ENCODE measurements at places on chromosomes 13 and 19.
A peak's percentile ranks its signal among the peaks of the same experiment; 100 is the strongest.

DNA sequence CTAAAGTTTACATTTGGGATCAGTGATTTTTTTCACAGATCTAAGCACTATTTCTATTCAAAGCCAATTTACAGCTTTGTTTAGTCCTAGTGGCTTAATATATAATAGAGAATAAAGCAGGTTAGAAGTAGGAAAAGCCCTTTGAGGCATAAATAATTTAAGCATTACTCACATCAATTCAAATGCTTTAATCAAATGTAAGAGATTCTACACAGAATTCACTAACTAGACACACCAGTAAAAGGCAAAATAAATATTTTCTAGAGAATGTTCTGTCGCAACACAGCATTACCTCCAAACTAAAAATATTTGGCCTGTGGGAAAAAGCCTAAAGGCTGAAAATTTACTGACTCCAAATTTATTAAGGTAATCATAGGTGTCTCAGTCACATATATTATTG is 31.3 kb downstream of the KCTD12 start:
- DNase-seq: no peak

- DNase-seq: no peak
Observed at GRCh38 chr19:15144046-15144646, 36.9 kb downstream of the SYDE1 start.

DNA sequence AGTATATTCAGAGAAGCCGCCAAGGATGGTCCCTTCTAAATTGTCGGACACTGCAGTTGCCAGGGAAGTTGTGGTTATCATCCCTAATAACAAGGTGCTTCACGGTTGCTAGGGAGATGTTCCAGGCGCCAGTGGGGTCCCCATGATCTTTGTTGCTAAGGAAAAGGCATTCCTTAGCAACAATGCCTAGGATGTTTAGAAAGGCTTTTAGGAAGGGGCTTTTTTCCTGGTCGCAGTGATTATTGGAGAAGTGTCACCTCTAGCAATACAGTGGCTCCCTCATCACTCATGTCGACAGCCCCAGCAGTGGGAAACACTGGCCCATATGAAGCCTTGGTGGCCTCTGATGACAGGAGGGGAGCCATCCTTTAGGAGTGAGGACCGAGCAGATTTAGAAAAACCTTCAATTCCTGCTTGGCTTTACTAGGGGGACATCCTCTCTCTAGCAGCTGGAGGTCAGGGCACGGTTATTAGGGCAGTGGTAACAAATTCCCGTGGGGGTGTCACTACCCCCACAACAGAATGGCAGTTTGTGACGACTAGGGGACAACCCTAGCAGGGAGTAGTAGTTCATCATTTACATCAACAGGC is 6.4 kb upstream of the TMC4 start:
- no peak for DNase-seq

GRCh38 chr13:107076801-107077200 is 508.9 kb upstream of the ARGLU1 start:
- no peak for DNase-seq

DNA sequence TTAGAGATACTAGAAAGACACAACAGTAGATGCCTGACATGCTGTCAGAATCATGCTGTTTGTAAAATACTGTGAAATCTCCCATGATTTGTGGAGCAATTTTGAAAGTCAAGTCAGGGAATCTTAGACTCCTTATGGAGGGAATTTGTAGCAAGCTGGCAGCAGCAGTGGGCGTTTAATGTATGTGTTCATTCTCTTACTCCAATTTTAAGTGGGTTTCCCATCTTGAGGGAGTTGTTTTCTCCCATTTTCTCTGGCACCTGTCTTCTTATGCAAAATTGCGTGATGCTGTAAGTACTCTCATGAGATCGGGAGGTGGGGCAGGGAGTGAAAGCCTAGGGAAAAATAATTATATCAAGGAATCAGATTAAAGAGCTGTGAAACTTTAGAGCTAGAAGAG is 16.0 kb upstream of the GTF2F2 start:
- no peak for DNase-seq

GRCh38 chr19:38228005-38228377 is 4.0 kb upstream of the DPF1 start:
- DNase-seq: no peak

DNA sequence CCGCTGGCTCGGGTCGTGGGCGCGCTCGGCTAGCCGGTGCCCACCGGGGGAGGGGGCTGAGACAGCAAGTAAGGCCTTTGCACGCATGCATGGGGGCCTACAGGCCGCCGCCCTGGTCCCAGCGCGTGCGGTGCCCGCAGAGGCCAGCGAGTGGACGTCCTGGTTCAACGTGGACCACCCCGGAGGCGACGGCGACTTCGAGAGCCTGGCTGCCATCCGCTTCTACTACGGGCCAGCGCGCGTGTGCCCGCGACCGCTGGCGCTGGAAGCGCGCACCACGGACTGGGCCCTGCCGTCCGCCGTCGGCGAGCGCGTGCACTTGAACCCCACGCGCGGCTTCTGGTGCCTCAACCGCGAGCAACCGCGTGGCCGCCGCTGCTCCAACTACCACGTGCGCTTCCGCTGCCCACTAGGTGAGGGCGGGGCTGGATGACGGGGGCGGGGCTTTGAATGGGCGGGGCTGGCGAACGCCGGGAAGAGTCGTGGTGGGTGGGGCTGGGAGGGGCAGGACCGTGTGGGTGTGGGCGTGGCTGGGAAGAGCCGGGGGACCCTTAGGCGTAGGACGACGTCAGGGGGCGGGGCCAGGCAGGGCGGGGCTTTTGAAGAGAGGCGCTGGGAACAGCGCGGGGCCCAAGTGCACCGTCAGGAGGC is 2.1 kb downstream of the CILP2 start:
- peak; percentile 84 for DNase-seq

DNA sequence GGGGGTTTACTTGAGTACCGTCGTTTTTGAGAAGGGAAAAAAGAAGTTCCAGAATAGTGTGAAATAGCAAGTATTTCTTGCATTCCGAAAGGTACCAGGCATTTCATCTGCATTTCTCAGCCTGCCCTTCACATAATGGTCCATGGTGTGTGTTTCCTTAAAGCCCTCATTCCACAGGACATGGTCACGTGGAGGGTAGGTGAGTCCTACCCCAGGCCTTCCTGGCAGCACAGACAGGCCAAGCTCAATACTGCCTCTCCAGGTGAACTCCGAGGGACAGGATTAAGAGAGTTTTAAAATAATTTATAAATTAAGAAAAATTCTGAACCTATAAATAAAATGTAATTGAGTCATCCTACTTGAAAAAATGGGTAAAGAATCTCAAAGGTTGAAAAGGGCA is 64.7 kb downstream of the TNFRSF19 start:
- DNase-seq: no peak

DNA sequence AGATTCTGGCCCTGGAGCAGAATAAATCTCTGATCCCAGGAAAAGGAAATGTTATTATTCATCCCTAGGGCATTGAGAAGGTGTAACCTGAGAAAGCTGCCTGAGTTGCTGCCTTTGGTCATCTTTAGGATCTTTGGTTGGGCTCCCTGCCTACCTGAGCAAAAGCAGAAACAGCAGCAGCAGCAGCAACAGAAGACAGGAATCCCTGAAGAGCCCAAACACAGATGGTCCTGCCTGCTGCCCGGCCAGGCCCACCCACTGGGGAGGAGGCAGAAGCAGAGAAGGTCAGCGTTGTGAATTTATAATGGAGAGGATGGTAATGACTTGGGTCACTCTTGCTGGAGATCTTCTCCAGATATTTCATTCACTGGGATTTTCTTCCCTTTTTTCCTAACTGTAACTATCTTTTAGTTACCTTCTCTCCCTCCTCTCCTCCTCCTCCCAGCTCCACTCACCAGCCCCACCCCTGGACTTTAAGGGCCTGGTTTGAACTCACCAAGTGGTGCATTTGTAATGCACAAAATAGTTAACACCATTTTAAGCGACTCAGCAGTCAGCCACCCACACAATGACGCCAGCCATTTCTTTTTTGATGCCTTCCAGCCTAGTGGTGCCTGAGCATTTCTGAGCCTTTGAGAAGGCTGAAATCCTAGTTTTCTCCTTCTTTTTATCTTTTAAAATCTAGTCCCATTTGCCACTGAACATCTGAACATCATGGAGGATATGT is 91.7 kb downstream of the HSPH1 start:
- DNase-seq: no peak

DNA sequence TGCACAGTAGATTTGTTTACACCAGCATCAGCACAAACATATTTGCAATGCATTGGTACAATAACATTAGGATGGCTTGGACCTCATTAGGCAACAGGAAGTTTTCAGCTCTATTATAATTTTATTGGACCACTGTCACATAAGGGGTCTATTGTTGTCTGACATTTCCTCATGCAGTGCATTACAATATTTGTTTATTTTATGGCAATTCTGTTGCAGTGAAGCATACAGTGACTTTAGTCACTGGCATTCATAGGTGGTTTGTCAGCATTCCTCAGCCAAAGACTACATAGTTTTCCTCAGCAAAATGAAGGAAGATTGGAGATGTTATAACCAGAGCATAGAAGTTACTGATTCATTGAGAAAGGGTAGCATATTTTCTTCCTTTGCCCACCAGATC is 1732.9 kb downstream of the PCDH9 start:
- DNase-seq: no peak

DNA sequence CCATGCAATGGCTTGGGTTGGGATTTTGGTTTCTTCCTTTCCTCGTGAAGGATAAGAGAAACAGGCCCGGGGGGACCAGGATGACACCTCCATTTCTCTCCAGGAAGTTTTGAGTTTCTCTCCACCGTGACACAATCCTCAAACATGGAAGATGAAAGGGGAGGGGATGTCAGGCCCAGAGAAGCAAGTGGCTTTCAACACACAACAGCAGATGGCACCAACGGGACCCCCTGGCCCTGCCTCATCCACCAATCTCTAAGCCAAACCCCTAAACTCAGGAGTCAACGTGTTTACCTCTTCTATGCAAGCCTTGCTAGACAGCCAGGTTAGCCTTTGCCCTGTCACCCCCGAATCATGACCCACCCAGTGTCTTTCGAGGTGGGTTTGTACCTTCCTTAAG is 24.1 kb downstream of the SPC24 start:
- no peak for DNase-seq

DNA sequence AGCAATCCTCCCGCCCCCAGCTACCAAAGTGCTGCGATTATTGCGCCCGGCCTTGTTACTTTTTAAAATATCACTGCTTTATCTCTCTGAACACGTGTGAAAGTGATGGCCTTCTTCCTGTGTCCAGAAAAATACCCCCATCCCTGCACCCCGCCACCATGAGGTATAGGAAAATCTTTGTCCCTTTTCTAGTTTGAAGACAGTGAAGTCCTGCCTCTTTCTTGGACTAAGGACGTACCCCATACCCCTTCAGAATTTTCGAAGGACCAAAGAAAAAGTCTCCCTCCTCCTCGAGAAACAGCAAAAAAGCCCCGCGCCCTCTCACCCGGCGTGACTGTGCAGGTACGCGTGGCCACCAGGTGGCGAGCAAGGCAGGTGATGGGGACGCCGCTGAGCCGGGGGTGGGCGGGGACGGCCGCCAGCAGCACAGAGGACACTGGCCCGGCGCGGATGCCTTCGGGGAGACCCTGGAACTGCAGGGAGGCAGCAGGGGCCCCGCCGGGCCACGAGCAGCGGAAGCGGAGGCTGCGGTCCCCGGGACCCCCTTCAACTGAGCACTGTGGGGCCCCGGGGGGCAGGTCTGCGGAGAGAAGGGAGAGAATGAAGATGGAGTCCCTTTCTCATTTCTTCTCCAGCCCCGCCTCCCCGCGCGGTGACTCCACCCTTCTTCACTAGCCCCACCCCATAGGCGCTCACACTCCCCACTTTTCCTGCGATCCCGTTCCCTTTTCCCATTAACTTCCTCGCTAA is 3.2 kb downstream of the VSIG10L start:
- peak; percentile 89 for DNase-seq

DNA sequence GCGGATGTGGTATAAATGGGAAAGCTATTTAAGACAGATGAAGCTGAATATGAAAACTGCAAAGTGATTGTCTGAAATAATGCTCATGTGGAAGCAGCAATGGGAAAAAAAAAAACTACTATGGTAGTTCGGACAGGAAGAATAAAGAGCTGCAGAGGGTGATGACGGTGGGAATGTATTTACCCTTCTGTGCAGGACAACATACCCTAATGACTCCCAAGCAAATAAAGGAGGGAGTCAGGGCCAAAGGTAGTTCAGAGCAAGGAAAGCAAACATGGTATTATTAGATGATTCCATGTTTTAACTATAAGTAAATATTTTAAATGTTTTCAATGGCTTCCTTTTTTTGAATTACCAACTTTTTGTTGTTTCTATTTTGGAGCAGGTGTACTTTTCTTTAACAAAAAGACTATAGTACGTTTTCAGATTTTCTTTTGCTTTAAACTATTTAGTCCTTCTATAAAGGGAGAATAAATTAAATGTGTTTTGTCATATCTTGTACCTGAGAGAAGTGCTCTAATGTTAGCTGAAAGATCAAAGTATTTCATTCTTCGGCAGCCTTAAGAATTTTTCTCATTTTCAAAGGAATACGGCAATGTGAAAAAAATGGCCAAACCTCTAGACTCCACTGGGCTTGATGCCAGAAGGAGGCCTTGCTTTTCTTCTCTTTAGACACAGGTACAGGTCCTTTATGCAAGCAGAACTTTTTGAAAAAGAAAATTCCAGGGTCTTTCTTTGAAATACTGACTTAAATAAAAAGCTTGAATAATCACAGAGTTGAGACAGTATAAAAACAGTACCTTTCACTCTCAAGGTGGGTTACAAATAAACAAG is 67.8 kb upstream of the ZDHHC20 start:
- no peak for DNase-seq

- DNase-seq: no peak
Observed at GRCh38 chr13:111166882-111167675, 52.0 kb downstream of the ARHGEF7 start.

- DNase-seq: no peak
Observed at GRCh38 chr13:105466376-105466775, 1069.1 kb downstream of the EFNB2 start.

GRCh38 chr13:77429320-77430142 is 102.6 kb upstream of the MYCBP2 start:
- no peak for DNase-seq

GRCh38 chr13:51000571-51001260 is 91.1 kb downstream of the RNASEH2B start:
- DNase-seq: peak; percentile 74

DNA sequence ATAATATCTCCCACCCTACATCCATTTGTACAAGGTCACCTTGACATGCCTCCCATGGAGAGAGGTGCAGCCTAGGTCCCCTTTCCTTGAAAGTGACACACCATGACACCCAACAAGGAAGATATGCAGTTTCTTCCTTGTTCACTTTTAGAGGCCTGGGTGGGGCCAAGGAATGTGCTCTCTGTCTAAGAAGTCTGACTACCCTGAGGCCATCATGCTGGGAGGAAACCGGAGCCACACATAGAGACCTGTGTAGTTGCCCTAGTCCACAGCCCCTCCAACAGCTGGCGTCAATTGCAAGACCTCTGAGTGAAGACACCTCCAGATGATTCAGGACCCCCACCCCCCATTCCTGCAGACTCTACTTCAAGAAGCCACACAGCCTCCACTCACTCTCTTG is 11.0 kb downstream of the SYDE1 start:
- no peak for DNase-seq

DNA sequence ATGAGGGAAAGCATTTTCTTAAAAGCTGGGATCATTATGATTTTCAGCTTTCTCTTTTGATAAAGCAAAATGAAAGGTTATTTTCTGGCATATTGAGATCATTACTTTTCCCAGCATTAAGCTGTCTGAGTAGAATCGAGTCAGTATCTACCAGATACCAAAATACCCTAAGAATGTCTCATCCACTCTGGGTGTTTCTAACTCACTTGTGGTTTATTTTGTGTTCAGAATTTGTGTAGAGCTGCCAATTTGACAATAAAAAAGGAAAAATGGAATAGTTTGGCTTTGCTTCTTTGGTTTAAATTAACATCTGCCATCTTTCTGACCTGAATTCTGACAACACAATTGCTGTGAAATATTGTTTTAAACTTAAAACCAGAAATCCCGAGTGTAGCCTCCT is 438.7 kb upstream of the ARGLU1 start:
- no peak for DNase-seq

GRCh38 chr13:81406022-81406421 is 1065.1 kb upstream of the SPRY2 start:
- no peak for DNase-seq
